ENCODE measurements at places on chromosomes 2 and 18. TPM values are rescaled to one million over a fixed set of nuclear protein-coding genes. Genes with fewer than 3 reads are reported as not detected.

DNA sequence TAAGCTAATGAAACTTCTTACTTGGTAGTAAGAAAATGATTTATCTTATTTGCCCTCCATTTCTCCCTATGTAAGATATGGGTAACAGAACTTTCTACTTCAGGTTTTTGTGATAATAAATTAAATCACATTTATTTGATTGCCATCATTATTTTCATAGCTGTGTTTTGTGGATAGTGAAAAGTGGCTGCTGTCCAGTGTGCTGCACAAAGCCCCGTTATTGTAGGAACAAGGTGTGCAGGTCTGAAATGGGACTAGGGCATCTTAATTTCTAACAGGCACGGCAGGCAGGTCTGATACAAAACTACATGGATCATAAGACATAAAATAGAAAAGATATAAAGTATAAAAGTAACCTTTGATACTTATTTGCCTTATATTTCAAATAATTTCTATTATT lies 51.6 kb upstream of the THSD7B start:
- no peak for DNase-seq

- DNase-seq: no peak
These were observed 252.9 kb downstream of the PRKCE start for GRCh38 chr2:45904267-45904945.

DNA sequence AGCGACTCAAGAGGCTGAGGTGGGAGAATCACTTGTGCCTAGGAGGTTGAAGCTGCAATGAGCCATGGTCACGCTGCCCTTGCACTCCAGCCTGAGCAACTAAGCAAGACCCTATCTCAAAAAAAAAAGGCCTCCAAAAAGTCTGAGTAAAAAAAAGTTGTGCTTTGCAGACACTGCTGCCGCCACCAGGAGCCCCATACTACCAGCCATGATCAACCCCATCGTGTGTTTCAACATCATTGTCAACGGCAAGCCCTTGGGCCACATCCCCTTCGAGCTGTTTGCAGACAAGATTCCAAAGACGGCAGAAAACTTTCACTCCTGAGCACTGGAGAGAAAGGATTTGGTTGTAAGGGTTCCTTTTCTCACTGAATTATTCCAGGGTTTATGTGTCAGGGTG lies 137.1 kb downstream of the INO80D start:
- no peak for DNase-seq

GRCh38 chr2:23571527-23572282 lies 186.7 kb downstream of the KLHL29 start:
- DNase-seq: no peak

Gene LYPD6B
- polyA plus RNA-seq: 31.8 TPM

Gene KIAA2012
- 0.19 TPM for polyA plus RNA-seq

Gene MREG
- 20.0 TPM for polyA plus RNA-seq
